ENCODE measurements at places on chromosomes 1 and 21.

DNA sequence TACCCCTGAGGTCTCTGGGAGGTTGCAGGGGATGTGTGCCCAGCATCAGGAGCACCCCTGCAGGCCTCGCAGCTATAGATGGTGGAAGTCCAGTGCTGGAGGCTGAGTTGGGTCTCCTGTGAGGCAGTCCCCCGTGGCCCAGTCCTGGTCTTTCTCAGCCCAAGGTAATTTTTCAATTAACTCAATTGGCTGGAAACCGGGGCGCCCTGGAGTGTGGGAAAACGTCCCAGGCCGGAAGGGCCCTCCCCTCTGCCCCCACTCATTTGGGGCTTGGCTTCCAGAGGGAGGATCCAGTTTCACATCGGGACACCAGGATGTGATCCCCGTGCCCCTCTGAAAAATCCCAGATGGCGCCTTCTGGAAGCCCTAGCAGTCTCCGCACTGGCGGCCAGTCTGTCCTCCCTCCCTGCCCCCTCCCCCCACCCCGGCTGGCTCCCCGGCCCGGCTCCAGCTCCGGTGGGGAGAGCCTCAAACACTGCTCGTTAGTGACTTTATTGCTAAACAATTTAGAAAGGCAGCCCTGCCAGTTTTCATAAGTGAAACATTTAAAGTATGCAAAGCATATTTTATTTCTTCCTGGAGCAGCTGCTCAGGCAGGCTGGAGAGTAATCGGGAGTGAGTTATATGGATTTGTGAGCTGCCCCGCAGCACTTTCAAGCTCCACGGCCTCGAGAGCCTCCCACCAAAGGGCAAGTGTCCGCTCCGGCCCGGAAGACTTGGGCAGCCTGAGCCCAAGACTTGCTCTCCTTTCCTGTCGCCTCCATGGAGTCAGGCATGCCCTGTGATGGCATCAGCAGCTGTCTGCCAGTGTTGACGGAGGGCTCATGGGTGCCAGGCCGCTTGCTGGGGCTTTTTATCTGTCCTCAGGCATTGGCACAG lies 208.2 kb upstream of the TMEM51 start:
- DNase-seq = no peak

DNA sequence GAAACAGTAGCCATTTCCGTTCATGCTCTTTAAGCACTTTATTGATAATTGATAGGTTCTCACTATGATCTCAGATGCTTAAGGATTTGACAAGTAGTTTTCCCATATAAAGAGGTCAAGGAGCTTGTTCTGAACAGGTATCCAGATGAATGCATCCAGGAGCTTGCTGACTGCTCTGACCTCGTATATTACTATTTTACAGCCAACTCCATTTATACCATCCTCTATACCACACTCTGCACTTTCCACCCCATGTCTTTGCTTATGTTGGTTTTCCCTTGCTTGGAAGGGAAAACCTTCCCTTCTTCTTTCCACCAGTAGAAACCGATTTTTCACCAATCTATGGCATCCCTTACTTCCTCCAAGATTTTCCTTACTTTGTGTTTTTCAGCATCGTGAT lies 107.2 kb downstream of the LHX9 start:
- DNase-seq = no peak

DNA sequence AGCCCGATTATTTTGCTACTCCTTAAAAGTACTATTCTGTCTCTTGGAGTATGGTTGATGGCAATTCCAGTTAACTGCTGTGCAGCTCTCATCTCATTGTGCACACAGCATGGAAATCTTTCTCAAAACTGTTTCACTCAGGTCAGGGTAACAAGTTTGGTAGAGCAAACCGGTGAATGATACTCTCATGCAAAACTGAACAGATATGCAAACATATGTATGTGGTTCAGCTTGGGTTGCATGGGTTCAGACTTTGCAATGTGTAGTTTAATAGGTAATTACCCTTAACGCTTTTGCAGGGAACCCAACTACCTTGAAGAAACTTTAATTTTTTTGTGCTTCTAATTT lies 2.2 kb downstream of the GADD45A start:
- peak; percentile 38 for DNase-seq

- DNase-seq = no peak
Measured at GRCh38 chr1:18632783-18633421, 2.3 kb downstream of the PAX7 start.

- peak; percentile 72 for DNase-seq
Measured at GRCh38 chr1:202154766-202155477, 5.5 kb downstream of the PTPN7 start.

- DNase-seq = no peak
Measured at GRCh38 chr1:114540272-114540671, 29.3 kb upstream of the TRIM33 start.

- DNase-seq = peak; percentile 33
Measured at GRCh38 chr21:39141502-39141901, 41.7 kb downstream of the PSMG1 start.

DNA sequence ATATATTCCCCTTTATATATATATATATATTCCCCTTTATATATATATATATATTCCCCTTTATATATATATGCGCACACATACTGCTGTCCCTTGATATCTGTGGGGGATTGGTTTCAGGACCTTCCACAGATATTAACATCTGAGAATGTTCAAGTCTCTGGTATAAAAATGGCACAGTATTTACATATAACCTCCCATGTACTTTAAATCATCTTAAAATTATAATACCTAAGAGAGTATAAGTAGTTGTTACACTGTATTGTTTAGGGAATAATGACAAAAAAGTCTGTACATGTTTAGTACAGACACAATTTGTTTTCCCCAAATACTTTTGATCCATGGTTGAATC lies 45.8 kb downstream of the NR5A2 start:
- no peak for DNase-seq

DNA sequence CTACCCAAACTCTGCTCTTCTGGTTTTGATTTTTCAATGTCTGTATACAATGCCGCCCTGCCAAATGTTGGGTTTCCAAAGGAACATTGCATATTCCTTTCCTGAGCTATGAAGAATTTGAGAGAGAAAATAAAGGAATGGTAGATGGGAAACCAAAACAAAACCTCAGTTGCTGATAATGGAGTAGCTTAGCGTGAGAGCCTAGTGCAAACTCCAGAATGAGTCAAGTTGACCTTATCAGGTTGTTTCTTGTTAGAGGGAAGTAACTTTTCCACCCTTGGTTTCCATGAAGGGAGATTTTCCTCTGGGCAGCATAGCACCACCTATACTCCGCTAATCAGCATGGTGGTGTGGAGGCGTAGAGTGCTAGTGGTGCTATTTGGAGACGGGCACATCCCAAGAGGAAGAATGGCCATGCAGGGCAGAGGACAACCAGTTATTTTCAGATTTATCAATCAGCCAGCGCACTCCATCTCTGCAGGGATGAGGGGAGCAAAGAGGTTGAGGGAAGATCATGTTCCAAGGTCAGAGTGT lies 51.6 kb downstream of the BACH1 start:
- DNase-seq = no peak

GRCh38 chr1:208581667-208582066 lies 337.5 kb upstream of the PLXNA2 start:
- no peak for DNase-seq

DNA sequence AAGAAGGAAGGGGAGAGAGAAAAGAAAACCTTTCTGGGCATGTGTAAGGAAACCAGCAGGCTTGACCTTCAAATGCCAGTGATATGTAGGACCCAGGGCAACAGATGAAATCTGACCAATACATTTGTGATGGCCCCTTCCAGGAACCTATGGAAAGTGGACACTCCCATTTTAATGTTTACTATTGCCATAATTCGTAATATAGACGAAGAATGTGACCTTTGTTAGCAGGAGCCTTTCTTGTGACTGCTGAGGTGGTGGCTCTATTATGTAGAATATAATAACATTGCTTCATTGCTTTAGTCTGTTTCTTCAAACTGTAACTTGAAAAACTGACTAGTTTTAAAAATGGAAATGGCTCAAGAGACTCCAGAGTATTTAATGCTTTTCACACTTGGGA lies 150.8 kb downstream of the MAGI3 start:
- DNase-seq = no peak

GRCh38 chr21:25867061-25867460 lies 132.3 kb downstream of the GABPA start:
- no peak for DNase-seq

GRCh38 chr1:21217812-21218596 lies 41.3 kb upstream of the EIF4G3 start:
- DNase-seq = peak; percentile 54

- peak; percentile 50 for DNase-seq
Measured at GRCh38 chr1:205325334-205325884, 3.9 kb upstream of the NUAK2 start.

DNA sequence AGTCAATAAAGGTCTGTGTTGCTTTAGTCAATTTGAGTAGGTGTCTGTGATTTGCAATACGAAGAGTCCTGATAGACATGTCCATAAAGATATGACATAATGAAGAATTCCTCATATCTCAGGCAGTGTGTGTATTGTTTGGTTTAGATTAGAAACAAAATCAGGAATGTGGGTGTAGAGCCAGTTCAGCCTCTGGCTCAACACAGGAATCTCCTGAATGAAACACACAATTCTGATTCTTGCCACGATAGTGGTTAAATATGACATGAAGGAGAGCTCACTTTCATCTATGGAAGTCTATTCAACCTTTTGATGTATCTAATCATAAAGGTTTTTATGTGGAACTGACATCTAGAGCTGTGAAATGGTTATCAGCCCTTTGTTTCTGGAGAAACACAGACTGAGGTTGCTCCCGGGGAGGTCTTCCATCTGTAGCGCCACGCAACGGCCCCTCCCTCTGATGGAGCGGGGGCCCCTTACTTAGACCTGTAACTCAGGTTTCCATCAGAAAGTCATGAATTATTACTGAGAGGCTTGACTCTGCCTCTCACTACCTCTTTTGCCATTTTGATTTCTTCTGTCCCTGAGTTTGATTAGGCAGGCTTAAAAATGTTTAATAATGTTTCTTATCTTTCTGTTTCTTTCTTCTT lies 19.5 kb downstream of the TSPAN2 start:
- no peak for DNase-seq

DNA sequence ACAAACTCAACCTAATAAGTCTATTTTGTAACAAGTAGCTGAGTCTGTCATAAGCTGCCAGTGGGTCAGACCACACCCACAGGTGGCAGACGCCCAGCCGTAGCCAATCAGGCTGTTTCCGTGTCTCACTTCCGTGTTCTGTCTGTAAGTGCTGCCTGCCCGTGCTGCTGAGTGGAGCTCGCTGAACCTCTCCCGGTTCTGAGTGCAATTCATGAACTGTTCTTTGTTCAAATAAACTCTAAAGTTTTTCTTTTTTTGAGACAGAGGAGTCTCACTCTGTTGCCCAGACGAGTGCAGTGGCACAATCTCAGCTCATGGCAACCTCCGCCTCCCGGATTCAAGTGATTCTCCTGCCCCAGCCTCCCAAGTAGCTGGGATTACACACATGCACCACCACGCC lies 25.1 kb downstream of the POFUT2 start:
- DNase-seq = no peak

DNA sequence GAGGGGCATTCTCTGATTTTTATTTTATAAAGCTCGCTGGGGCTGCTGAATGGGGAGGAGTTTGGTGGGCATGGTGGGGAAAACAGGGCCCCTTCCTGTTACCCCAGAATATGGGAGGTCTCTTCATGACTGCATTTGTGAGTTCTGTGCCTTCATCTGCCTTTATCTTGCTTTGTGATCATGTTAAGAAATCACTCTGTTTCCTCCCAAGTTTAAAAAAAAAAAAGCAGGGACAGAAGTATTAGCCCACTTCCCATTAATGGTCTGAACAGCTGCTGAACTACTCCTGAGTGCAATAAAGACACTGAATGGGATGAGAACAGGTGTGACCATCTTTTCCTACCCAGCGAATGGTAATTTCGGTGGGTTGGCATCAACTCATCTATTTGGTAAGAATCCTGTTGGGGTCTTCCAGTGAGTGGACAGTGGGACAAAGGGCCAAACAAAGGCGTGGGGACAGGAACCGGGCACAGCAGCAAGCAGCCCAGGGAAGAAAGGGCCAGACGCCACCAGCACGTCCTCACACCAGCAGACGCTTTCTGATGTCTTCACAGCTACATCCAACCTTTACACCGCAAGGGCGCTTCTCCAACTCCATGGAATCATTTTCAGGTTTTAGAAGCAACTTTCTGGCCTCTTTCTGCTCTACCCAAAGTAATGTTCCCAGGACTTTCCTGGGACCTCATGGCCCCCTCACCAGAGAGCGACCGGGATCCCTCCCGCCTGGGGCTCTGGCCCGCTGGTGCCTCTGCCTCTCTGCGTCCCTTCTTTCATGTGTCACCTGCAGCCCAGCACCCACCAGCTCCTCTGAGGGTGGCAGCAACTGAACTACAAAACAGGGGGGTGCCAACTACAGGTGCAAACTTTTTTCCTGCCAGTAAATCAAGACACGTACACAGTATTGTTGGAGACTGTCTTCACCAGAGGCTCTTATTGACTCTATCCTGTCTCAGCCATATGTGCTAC lies 160.2 kb downstream of the ADSS2 start:
- no peak for DNase-seq

- DNase-seq = no peak
Measured at GRCh38 chr1:7511381-7511780, 259.7 kb upstream of the VAMP3 start.

DNA sequence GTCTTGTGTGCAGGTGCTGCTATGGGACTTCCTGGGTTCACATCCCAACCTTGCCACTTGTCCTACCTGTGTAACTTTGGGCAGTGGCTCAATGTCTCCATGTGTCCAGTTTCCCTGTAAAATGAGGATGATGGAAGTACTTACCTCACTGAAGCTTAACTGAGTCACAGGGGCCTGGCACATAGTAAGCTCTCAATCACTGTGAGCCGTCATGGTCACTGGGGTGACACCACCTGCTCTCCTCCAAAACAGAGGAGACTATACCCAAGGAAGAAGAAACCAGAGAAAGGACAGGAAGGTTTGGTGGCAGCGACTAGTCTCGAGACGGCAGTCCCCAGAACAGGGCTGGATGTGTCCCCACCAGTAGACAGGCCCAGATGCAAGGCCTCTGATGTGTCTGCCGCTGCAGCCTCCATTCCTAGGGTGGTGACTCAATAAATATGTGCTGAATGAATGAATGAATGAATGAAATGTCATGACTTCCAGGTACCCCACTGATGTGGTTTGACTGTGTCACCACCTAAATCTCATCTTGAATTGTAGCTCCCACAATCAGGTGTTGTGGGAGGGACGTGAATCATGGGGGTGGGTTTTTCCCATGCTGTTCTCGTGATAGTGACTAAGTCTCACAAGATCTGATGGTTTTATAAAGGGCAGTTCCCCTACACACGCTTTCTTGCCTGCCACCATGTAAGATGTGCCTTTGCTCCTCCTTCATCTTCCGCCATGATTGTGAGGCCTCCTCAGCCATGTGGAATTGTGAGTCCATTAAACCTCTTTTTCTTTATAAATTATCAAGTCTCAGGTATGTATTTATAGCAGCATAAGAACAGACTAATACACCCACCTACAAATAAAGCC lies 13.0 kb upstream of the LRP8 start:
- no peak for DNase-seq
